Endodermal cell (in vitro differentiated cells): ENCODE measurements at places on chromosomes 6 and 20. TPM values are rescaled to one million over a fixed set of nuclear protein-coding genes. Genes with fewer than 3 reads are reported as not detected.

Gene KHDC1
- total RNA-seq, result 6.6 and 7.1 TPM in 2 replicates

DNA sequence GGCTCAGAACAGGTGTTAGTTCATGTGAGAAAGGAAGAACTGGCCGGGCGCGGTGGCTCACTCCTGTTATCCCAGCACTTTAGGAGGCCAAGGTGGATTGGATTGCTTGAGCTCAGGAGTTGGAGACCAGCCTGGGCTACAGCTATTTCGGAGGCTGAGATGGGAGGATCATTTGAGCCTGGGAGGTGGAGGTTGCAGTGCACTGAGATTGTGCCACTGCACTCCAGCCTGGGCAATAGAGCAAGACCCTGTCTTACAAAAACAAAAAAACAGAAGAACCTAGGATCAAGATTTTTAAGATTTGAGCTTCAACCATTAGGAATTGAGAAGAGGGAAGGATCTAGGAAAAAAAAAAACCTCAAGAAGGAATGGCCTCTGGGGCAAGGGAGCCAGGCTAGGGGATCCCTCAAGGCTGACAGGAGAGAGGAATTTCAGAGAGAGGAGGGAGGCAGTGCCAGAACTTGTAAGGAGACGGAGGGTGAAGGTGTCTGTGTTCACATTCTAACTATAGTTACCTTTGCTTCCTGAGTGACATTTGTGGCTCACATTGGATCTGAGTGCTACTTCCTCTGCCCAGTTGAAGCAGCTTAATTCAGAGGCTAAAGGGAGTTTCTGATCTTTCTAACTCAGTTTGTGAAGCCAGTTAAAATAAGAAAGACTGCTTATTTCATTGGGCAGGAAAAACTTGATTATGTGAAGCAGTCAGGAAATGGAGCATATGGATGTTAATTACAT lies 26.1 kb downstream of the CHMP4B start:
- no peaks in the 10 kb centered on the region for H3K27me3 ChIP-seq
- no peak overlapping the region for H3K27ac ChIP-seq
- H3K36me3 ChIP-seq, result peaks cover 10% of the 10 kb centered on the region

DNA sequence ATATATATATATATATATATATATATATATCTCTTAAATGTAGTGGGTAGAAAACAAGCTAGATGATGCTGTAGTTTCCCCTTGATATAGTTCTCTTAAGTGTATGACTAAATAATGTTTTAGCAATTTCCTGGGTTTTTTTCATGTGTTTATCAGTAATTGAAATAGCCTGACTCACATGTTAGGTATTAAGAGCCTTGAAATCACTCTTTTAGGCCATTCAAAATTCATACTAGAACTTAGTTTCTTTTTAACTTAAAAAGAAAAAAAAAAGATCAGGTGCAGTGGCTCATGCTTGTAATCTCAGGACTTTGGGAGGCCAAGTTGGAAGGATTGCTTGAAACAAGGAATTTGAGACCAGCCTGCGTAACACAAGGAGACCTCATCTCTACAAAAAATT lies 44.1 kb downstream of the NKX2-4 start:
- H3K4me1 ChIP-seq, result peaks cover 7% of the 10 kb centered on the region
- H3K4me3 ChIP-seq, result no peak overlapping the region
- DNase-seq, result no peak
- H3K27me3 ChIP-seq, result no peaks in the 10 kb centered on the region

- H3K36me3 ChIP-seq, result no peaks in the 10 kb centered on the region
- H3K27me3 ChIP-seq, result no peaks in the 10 kb centered on the region
- H3K27ac ChIP-seq, result no peak overlapping the region
- H3K4me1 ChIP-seq, result no peaks in the 10 kb centered on the region
- no peak overlapping the region for H3K4me3 ChIP-seq
Observed at GRCh38 chr6:4964675-4965561, 38.9 kb downstream of the RPP40 start.

DNA sequence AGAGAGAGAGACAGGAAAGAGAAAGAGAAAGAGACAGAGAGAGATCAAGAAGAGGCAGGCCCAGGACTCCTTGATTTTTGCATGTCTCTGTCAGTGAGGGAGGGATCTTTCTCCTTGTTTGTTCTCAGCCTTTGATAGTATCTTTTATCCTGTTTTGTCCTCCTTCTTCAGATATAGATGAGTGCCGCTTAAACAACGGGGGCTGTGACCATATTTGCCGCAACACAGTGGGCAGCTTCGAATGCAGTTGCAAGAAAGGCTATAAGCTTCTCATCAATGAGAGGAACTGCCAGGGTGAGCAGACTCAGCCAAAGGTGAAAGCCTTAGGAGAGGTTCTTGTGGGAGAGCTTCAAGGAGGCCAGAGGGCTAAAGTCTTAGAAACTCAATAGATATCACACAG lies 20.0 kb upstream of the ZNF76 start:
- no peak overlapping the region for H3K27ac ChIP-seq
- no peak overlapping the region for H3K4me3 ChIP-seq
- no peak for DNase-seq
- H3K27me3 ChIP-seq, result peaks cover 6% of the 10 kb centered on the region
- peaks cover 24% of the 10 kb centered on the region for H3K4me1 ChIP-seq

DNA sequence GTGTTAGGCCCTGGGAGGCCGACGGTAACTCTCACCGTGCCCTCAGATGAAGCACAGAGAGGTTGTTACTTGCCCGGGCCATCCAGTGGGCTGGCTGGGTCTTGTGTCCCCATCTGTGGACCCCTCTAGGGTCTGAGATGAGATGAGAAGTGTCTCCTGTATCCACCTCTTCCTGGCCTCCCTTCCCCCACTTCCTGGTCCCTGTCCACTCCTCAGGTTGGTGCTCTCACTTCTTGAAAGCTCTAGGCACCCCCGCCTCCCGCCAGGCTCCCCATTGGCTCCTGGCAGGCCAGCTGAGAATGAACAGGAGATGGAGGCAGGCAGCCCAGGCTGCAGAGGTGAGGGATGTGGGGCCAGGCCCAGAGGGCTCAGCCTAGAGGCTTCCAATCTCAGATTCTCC lies 1.5 kb downstream of the MMP24OS start:
- no peak for DNase-seq
- H3K27ac ChIP-seq, result no peak overlapping the region
- no peaks in the 10 kb centered on the region for H3K27me3 ChIP-seq

DNA sequence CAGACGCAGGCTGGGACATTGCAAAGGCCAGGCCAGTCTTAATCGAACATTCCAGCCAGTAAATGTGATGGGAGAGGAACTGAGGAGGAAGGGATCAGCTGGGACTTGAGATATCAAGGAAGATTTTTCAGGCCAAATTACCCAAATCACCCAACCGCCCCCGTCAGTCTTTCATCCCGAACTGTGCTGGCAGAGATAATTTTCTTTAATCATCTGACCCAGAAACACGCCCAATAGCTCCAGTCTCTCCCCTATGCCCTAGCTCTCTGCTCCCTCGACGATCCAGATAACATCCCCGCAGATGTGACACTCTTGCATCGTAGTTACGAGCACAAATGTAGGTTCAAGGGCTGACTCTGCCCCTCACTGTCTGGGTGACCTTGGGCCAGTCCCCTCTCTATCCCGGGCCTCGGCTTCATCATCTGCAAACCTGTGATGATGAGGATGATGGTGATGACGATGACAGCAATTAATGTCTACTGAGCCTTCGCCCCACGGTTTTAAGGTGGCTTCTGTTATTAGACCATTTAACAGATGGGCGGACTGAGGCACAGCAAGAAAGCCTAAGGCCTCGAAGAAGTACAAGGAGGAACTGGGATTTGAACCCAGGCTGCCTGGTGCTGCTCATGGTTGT lies 118.6 kb downstream of the PREX1 start:
- peaks cover 30% of the 10 kb centered on the region for H3K36me3 ChIP-seq
- no peak for DNase-seq
- H3K4me1 ChIP-seq, result peaks cover 10% of the 10 kb centered on the region
- H3K27ac ChIP-seq, result no peak overlapping the region
- no peak overlapping the region for H3K4me3 ChIP-seq

DNA sequence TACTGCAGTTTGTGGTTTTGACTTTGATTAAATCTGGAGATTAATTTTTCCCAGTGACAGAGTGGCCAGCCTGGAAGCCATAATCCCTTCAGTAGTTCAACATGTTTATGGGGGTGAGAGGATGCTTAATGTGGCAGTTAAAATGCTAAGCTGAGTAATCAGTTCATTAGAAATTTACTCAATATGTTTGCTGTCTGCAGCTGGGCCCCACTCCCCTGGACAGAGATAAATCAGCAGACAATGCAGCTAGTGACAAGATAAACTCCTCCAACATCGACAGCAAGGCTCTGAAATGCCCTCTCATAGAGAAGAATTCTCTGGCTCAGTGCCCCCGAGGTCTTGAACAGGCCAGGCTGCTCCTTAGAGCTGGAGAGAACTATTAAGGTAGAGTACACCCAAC lies 101.9 kb downstream of the LRFN2 start:
- H3K4me1 ChIP-seq, result peaks cover 12% of the 10 kb centered on the region
- DNase-seq, result no peak
- H3K27ac ChIP-seq, result peak overlapping the region; percentile 41
- H3K36me3 ChIP-seq, result no peaks in the 10 kb centered on the region
